ENCODE measurements at places on chromosomes 11 and 22.

- DNase-seq = no peak
Measured at GRCh38 chr11:1877211-1878136, 14.2 kb downstream of the PRR33 start.

DNA sequence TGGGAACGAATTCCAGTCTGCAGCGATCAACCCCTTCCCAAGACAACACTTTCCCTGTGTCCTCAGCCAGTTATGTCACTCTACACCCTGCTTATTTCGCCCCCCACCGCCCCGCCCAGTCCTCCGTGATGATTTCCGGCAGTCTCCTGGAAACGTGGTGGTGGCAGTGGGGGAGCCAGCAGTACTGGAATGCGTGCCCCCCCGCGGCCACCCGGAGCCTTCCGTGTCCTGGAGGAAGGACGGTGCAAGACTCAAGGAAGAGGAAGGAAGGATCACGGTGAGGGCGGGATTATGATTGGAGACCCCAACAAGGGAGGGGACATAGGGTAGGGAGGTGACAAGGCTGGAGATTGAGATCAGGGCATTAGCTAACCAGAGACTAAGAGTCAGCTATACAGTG, 4.1 kb downstream of the ROBO3 start:
- DNase-seq = no peak

DNA sequence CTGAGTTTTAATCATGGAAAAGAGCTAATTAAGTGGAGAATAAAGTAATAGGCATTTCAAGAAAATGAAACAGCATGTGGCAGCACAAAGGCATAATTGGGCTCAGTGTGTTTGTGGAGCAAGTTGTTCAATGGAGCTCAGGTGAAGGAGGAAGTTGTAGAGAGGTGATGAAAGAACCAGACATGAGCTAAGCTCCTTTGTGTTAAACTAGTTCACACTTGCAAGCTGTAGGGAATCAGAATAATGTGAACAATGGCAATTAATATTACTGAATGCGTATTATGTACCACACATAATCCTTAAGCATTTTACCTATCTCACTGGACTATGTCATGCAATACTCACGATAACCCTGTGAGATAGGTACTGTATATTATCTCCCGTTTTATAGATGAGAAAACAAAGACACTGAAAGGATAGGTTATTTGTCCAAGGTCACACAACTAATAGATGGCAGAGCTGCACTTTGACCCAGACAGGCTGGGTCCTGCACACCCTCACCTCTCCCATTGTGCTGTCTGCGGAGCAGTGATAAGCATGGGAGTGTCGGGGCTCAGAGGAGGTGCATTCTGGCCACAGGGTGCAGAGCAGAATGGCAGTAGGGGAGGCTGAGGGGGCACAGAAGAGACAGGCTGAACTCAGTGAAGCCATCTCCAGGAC, 8.9 kb downstream of the OLFML1 start:
- no peak for DNase-seq

- no peak for DNase-seq
Measured at GRCh38 chr22:44574640-44575380, 76.8 kb upstream of the RTL6 start.

DNA sequence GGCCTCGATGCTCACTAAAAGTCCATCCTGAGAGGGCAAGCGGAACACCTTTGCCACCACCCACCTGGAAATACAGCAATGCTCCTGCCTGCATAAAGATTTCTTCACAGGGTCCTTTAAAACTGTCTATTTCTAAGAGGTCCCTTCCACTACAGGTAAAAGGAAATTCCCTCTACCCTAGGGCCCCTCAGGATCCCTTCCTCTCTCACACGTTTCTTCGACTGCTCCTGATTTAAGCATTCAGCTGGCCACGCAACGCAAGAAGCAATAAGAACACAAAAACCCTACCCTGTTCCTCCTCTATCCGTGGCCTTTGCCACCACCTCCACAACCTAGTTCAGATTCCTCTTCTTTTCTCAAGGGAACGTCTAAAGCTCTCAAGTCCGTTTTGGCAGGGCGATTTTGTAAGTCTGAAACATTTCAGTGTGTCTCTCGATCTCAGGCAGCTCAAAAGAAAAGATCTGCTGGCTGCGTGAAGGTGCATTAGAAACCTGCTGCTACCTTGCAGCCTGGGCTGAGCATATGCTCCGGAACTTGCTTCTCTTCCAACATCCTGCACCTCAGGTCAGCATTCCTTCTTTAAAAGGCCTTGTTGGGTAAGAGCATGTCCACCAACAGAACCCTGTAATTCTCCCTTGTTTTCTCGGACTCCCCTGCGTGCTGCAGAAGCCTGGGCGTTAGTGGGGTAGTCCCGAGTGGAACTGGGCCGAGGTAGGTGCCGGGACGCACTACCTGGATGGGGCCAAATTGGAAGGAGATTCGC, 1.6 kb downstream of the LGR4 start:
- DNase-seq = no peak

- DNase-seq = no peak
Measured at GRCh38 chr11:561148-562003, 606 bp downstream of the RASSF7 start.

GRCh38 chr22:31789803-31790202, 36.0 kb downstream of the DEPDC5 start:
- DNase-seq = no peak

DNA sequence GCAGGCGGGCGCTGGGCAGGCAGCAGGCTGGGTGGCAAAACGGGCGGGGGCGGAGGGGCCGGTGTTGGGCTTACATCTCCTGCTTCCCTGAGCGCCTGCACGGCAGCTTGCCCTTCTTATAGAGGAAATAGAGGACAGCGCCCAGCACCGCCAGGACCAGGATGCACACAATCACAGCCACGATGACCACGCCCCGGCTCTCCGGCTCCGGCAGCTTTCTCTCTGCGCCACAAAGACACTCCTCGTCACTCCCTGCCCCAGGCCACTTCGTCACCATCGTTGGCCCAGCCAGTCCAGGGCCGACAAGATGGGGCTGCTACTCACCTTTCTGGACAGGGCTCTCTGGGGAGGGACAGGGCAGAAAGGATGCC, 6.3 kb downstream of the MCAM start:
- DNase-seq = no peak

- no peak for DNase-seq
Measured at GRCh38 chr11:75625991-75626888, 42.6 kb downstream of the MAP6 start.

- no peak for DNase-seq
Measured at GRCh38 chr11:79437981-79438630, 2.7 kb downstream of the TENM4 start.

- DNase-seq = no peak
Measured at GRCh38 chr11:63564784-63565350, 1.7 kb upstream of the PLAAT2 start.

- no peak for DNase-seq
Measured at GRCh38 chr11:73236854-73237253, 18.8 kb downstream of the P2RY2 start.

- DNase-seq = no peak
Measured at GRCh38 chr11:20080032-20080685, 80.1 kb downstream of the DBX1 start.

GRCh38 chr11:66849501-66850234, 6.4 kb downstream of the RCE1 start:
- no peak for DNase-seq

DNA sequence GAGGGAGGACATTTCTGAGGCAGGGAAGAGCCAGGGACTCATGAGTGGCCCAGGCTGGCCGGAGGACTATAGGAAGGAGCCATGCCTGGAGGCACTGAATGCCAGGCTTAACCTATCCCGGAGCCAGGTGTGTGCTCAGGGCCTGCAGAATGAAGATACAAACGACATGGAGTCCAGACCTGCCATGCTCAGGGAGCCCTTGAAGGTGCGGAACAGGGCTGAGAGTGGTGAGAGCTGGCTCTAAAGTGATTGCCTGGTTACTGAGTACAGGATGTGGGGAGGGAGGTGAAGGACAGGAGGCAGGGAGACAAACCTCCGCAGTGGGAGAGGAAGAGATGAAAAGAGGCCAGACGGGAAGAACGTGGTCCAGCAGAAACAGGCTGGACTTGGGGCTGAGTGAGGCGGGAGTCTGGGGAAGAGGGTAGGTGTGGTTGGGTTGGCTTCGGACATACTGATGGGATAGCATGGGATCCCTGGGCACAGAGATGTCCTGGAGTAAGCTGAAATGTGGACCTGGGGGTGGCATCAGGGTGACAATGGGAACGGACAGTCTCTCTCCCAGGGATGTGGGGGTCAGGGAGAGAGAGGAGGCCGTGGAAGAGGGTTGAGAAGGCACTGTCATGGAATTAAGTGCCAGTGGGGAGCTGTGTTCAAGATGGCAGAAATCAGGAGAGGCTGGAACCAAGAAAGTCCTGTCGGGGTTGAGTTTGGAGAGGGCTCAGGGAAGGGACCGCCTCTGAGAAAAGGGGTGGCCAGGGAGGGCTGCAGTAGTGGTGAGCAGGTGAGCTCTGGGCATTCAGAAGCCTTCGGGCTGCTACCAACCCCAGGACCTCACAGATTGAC, 1.5 kb upstream of the ANKRD13D start:
- no peak for DNase-seq

- no peak for DNase-seq
Measured at GRCh38 chr22:37639771-37640590, 512 bp downstream of the SH3BP1 start.

- no peak for DNase-seq
Measured at GRCh38 chr11:47946682-47947559, 33.4 kb upstream of the PTPRJ start.

- no peak for DNase-seq
Measured at GRCh38 chr11:110069158-110069737, 23.9 kb upstream of the ZC3H12C start.

DNA sequence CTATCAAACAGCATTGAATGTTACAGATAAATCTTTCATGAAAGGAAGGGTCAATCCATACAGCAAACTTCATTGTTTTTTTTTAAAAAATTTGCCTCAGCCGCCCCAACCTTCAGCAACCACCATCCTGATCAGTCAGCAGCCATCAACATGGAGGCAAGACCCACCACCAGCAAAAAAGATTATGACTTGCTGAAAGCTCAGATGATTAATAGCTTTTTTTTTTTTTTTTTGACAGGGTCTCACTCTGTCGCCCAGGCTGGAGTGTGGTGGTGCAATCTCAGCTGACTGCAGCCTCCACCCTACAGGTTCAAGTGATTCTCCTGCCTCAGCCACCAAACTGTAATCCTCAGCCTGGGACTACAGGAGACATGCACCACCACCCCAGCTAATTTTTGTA, 18.0 kb upstream of the CD3E start:
- no peak for DNase-seq

DNA sequence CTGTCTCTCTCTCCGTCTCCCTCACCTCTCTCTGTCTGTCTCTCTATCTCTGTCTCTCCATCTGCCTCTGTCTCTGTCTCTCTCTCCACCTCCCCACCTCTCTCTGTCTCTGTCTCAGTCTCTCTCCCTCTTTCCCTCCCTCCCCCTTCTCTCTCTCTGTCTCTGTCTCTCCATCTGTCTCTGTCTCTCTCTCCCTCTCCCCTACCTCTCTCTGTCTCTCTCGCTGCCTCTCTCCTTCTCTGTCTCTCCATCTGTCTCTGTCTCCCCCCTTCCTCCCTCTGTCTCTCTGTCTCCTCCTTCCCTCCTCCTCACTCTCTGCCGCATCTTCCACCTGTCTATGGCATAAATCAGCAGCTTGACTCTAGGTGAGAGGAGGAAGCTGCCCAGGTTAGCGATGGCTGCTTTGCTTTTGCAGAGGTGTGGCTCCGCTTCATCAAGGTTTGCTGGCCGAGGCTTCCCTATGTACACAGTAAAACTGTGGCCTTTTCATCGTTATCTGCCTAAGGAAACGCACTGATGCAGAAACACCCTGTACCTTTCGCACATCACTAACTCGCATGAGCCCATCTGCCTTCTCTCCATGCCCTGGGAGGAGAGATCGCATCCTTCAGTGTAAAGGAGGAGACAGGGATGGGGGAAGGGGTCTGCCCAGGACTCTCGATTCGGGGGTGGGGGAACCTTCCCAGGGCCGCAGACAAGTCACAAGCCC, 44.5 kb downstream of the ANO1 start:
- no peak for DNase-seq

DNA sequence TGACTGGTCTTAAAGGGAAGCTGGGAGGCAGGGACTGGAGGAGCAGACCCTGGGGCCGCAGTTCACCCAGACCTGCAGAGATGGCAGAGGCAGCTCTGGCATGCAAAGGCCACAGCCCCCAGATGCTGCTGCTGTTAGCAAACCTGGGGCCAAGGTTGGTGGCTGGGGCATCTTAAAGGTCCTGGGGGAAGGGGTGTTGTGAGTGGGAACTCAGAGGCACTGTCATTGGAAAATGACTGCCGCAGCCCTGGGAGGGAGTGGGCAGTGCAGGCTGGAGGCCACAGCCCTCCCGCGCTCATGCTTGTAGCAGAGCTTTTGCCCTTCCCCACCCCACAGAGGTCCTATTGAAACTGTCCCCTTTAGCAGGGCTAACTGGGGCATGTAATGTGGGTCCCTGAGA, 111.8 kb downstream of the CTTN start:
- DNase-seq = no peak

DNA sequence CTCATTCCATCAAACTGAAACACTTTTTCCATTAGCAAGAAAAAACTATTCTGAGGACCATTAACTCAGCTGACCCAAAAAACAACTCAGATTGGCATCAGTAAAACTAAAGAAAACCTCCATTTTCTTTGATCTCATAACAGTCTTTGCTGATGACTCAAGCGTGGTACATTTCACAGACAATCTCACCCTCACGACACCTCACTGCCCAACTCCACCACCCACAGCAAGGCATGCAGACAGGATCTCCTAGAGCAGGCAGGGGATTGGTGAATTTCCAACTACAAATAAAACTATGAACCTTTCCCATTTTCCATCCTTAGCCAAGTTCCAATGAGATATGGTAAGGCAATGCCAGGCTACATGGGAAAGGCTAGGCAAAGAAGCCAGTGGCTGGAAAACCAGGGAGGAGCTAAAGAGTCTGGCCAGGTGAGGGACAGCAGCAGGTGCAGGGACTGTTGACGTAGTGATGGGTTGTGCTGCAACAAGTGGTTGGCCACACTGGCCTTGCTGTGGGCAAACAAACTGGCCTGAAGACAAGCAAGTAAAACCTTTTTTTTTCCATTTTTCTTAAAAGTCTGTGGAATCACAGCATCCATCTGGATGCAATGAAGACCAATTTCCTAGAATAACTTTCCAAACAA, 97.2 kb downstream of the SERGEF start:
- DNase-seq = no peak

DNA sequence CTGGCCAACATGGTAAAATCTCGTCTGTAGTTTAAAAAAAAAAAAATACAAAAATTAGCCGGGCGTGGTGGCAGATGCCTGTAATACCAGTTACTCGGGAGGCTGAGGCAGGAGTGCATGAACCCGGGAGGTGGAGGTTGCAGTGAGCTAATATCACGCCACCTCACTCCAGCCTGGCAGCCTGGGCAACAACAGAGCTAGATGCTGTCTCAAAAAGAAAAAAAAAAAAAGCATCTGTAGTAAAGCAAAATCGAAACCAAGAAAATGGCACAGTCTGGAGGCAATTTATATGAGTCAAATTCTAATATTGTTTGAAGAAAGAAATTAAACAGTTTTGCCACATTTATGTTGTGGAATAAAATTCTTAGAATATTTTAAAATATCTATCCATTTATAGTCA, 365.0 kb upstream of the CHORDC1 start:
- DNase-seq = no peak

- DNase-seq = no peak
Measured at GRCh38 chr11:25057861-25058260, 561.0 kb downstream of the LUZP2 start.

Data from effector memory CD4-positive, alpha-beta T cell (primary cell).